Prostate gland (tissue), 2 donors: ENCODE measurements at places on chromosomes 12 and 14. TPM values are rescaled to one million over a fixed set of nuclear protein-coding genes. Genes with fewer than 3 reads are reported as not detected.

The FOXN4 gene
- total RNA-seq = 0.27 TPM

The PPP4R4 gene
- 9.5 TPM for total RNA-seq

The ATXN2 gene
- 95.5 TPM for total RNA-seq

The HOXC9 gene
- total RNA-seq = 3.0 TPM
